ENCODE measurements at places on chromosomes 5 and 9.
A peak's percentile ranks its signal among the peaks of the same experiment; 100 is the strongest.

DNA sequence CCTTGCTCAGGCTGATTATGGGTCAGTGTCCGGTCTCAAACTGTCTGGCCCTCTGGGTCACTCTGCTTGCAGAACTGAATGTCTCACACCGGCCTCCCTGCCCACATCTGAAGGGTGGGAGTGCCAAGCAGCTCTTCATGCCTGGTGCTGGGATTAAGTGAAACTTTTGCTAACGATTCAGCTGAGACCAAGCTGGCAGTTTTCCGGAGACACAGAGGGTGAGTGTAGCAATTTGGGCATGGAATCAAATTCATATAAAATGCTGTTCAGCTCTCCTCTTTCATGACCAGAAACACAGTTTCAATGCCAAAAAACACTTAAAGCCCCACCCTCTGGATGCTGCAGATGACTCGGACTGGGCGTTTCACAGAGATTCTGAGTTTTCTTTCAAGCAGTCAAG lies 207.5 kb downstream of the NXNL2 start:
- DNase-seq, result no peak

GRCh38 chr5:94731471-94731870 lies 113.0 kb downstream of the SLF1 start:
- no peak for DNase-seq

DNA sequence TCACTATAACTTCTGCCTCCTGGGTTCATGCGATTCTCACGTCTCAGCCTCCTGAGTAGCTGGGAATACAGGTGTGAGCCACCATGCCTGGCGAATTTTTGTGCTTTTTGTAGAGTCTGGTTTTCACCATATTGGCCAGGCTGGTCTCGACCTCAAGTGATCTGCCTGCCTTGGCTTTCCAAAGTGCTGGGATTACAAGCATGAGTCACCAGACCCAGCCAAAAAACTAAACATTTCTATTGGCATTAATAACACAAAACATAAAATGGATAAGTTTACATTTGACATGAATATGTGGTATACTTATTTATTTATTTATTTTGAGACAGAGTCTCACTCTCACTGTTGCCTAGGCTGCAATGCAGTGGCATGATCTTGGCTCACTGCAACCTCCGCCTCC lies 13.6 kb upstream of the REEP5 start:
- no peak for DNase-seq

GRCh38 chr5:156208271-156208670 lies 118.7 kb upstream of the SGCD start:
- DNase-seq, result peak; percentile 10

DNA sequence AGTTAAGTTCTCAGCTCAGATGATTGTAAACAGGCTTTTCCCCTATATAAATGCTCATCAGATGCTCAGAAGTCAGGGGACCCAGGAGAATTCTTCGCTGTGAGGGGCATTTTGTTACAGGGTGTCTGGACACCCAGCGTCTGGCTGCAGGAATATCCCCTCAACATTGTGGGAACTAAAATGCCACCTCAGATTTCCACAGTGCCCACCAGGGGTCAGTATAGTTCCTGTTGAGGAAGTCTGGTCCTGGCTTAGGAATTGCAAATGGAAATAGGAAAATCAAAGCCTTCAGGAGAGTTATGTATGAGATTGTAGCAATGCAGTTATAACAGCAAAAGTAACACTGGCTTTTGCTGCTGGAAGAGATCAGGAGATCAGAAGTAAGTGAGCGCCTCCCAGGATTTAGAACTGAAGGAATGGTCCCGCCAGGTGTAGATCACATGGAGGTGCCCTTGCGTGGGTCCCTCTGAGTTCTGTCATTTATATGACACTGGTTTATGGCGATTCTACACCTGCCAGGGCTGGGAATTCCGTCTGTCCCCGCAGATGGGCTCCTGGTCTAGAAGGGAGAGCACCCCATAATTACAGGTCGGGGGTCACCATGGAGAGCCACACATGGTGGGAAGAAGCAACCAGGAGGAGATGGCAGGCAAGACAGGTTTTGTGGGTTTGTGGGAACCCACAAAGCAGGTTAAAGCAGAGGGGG lies 47.1 kb upstream of the CTSL start:
- peak; percentile 78 for DNase-seq

- DNase-seq, result no peak
Measured at GRCh38 chr9:134068744-134069479, 1.1 kb upstream of the BRD3 start.

DNA sequence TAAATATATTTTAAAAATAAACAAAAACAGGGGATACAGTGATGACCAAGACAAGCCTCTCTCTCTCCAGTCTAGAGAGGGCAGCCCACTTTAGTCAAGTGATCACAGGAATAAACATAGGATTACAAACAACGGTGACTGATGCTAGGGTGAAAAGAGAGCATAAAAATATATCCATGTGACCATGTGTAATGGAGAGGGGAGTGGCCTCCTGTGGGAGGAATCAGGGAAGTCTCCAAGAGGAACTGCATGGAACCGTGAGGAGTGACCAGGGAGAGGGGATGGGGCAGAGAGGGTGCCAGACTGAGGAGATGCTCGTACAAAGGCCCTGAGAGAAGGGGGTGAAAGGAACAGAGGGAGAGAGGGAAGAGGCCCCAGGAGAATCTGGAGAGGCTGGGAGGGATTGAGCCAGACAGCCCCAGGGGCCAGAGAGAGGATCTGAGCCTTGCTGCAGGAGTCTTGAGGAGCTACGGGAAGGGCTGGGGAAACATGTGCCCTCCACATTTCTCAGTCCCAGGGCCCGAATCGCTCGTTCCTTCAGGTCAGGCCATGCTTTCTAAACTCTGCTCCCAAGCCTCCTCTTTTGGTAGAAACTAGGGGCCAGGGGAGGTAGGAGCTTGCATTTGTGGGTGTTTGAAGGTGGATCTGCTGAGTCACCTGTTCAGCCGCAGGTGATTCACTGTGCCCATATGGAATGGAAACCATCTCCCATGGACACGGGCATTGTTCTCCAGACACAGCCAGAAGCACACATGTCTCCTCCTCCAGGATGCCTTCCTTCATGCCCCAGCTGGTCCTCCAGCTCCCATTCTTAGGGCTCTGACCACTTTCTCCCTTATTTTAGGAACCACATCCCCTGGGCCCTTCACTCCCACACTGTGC lies 63.8 kb downstream of the PAX5 start:
- DNase-seq, result no peak

DNA sequence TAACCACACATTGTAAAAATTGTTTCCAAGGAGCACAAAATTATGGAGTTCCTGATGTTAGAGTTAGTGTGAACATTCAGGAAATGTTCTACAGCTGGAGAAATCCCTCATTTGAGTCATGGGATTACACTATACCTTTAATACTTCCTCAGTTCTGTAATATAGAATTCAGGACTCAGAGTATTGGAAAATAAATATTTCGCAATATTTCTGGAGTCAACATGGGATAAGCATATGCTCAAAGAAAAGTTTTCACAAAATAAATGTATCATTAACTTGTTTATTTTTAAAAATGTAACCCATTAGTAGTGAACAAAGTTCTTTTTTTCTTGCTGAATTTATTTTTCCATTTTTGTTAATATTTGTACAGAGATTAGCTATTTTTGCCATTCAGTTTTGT lies 8.6 kb downstream of the CYLC2 start:
- DNase-seq, result no peak

GRCh38 chr5:72191404-72191803 lies 84.1 kb downstream of the MAP1B start:
- no peak for DNase-seq

GRCh38 chr5:74519161-74519571 lies 121.4 kb downstream of the ENC1 start:
- DNase-seq, result no peak

DNA sequence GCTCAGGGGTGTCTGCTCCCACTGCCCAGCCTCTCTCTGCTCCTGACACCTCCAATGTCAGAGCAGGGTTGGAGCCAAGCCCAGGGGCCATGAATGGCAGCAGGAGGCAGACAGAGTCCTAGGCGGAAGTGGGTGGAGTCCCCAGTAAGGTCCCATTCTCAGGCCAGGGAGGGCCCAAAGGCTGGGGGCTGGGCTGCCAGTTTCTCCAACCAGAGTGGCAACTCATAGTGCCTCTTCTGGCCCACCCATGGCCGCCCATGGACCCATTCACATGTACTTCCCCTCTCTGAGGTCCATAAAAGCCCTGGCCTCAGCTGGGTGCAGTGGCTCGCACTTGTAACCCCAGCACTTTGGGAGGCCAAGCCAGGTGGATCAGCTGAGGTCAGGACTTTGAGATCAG lies 261.8 kb upstream of the TNC start:
- no peak for DNase-seq

DNA sequence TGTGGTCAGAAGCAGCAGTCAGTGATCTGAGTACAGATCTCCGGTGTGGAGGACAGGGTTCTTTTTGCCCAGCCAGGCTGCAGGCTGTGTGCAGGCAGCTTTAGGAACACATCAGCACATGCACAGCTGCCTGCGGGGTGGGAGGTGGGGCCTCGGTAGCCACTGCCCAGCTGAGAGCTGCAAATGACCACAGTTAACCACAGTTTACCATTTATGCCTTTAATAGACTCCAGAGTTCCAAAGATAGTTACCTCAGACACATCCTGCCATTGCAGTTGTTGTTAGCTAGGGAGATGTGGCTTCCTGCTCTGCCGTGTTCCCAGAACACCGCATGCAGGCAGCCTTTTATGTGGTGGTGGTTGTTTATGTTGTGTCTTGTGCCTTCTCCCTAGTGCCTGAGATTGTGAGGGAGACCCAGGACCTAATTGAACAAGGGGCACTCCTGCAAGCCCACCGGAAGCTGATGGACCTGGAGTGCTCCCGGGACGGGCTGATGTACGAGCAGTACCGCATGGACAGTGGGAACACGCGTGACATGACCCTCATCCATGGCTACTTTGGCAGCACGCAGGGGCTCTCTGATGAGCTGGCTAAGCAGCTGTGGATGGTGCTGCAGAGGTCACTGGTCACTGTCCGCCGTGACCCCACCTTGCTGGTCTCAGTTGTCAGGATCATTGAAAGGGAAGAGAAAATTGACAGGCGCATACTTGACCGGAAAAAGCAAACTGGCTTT lies 10.2 kb downstream of the EXOC3 start:
- DNase-seq, result no peak

DNA sequence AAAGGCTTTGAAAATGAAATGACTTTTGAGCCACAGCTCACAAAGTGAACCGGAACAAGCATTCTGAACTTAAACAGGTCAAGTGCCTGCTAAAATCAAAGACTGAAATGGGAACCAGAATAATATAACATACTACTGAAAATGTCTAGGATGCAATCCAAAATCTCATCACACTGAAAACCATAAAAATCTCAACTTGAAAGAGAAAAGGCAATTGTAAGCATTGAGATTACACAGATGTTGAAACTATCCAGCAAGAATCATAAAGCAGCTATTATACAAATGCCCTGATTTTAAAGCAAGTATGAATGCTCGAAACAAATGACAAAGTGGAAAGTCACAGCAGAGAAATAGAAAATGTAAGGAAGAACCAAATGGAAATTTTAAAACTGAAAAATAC lies 211.5 kb upstream of the GAS1 start:
- no peak for DNase-seq

- DNase-seq, result no peak
Measured at GRCh38 chr9:92312887-92313623, 12.1 kb downstream of the NOL8 start.

GRCh38 chr9:87141124-87141523 lies 193.8 kb upstream of the GAS1 start:
- no peak for DNase-seq

DNA sequence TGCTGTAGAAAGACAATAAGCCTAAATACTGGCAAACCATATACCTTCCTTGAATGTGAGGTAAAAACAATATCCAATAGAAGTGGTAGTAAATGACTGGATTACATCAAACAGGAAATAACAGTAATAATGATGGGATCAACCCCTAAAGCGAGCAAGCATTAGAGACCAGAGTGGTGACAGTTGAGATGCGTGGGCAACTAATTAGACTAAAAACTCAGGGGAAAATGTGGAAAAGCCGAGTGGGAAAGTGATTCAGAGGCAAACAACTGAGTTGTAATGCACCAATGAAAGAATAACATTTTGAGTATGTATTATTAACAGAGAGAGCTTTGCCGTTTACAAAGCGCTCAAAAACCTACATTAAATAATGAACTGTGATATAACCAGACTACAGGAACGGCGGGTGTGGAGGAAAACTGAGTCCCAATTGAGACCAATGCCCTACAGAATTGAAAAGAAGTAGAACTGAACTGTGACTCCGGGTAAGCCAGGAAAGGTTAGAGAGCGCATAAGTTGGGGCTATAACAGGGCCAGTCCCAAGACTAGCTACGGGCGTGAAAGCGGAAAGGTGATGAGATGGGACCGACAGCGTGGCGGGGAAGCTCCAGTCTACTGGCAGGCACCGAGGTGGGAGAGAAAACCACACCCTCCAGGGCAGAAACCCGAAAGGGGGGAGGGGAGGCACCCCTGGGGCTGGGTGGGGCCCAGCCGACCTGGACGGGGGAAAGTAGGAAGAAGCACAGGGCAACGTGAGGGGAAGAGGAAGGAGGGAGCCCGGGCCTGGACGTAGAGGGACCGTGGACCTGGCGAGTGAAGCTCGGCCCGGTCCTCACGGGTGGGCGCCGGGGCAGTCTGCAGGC lies 592 bp downstream of the UBAP2 start:
- DNase-seq, result peak; percentile 77

DNA sequence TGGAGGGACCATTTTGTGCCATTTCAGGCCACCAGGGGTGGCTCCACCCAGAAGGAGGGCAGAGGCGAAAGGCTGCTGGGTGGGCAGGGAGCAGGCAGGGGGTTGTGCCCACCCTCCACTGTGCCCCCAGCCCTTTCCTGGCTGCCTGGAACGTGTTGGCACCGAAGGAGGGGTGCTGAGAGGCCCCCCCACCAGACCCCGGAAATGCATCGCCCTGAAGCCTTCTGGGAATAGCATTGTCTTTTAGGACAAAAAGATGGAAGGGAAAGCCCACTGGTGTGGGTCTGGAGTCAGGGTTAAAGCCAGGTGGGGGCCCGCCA lies 5.1 kb downstream of the NOXA1 start:
- DNase-seq, result no peak

DNA sequence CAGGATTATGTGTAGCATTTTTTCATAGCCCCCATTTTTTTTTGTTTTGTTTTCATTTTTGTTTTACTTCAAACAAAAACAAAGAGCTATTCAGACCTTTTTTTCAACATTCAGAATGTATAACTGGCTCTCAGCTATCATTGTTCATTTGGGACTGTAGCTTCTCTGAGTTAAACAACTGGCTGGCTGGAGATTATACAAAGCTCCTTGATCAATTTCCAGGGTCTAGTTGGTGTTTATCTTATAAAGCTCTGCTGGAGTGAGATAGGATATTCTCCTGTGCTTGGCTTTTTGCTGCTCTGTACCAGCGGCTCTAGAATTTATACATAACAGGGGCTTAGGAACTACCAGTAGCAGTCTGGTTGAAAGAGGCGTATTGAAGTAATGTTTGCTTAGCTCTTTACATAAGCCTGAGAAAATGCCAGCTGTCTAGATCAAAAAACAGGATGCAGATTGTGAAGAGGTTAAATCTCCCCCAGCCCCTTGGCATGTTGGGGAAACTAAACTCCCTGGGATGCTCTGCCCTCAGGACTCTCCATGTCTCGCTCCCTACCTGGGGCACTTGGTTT lies 15.2 kb downstream of the GARNL3 start:
- DNase-seq, result no peak

- DNase-seq, result peak; percentile 53
Measured at GRCh38 chr5:124650951-124651662, 95.3 kb downstream of the ZNF608 start.

All from HAP-1 (cell line).